ENCODE measurements at places on chromosomes 4 and X. TPM values are rescaled to one million over a fixed set of nuclear protein-coding genes. Genes with fewer than 3 reads are reported as not detected.

GRCh38 chrX:139202742-139203420 lies 327.7 kb upstream of the F9 start:
- DNase-seq, result no peak
- H3K36me3 ChIP-seq, result no peaks in the 10 kb centered on the region
- H3K27ac ChIP-seq, result no peak overlapping the region
- H3K4me1 ChIP-seq, result no peaks in the 10 kb centered on the region

DNA sequence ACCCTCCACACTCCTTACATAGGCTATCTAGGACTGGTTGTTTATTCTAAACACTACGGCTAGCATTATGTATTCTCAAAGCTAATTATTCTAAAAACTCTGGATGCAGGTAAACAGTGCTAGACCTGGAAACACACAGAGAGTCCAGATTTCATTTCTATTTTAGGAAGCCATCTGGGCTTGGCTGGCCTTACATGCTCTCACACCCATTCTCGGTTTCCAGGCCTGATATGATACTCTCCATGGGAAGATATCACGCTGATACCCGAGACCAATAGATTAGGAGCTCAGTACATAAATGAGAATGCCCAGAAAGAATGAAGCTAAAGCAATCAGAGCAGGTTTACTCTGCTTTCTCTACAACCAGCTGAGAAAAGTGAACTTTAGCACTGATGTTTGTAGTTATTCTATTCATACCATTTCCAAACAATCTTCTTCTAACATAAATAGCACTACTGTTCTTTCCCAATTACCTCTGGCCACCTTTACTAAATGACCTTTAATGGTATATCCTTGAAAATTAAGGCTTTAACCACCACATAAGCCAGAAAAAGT lies 973.3 kb downstream of the PCDH18 start:
- no peaks in the 10 kb centered on the region for H3K27me3 ChIP-seq
- H3K4me3 ChIP-seq, result no peak overlapping the region
- no peaks in the 10 kb centered on the region for H3K4me1 ChIP-seq
- H3K36me3 ChIP-seq, result no peaks in the 10 kb centered on the region
- H3K27ac ChIP-seq, result no peak overlapping the region

DNA sequence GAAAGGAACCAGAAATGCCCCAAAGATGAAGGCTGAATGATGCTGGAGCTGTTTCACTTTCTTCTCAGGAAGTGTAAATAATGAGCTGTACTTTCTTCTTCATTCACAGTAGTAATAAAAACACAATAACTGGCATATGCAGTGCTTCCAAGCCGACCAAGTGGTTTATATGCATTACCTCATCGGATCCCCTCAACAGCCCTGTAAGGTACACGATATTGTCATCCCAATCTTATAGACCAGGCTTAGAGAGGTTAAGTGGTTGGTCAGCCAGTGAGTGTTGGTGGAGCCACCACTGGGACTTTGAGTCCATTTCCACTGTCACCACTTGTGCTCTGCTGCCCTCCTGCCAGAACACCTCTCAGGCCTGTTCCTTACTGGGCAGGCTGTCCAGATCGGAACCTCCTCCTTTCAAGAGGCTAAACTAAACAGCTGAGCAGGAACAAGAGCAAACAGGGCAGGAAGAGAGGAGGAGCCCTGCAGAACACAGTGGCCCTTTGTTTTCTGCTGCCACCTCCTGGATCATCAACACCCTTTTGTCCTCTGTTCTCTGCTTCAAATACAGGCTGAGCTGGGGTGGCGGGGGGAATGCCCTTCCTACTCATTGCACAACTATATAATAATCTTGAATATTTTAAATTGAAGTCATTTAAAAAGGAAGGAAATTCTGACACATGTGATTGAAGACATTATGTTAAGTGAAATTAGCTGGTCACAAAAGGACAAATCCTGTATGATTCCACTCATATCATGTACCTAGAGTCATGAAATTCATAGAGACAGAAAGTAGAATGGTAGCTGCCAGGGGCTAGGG lies 112.5 kb upstream of the ATP6AP2 start:
- DNase-seq, result peak; percentile 73
- no peaks in the 10 kb centered on the region for H3K36me3 ChIP-seq
- H3K4me1 ChIP-seq, result peaks cover 32% of the 10 kb centered on the region
- H3K27me3 ChIP-seq, result no peaks in the 10 kb centered on the region
- peak overlapping the region; percentile 46 for H3K27ac ChIP-seq

HHIP gene
- total RNA-seq, result not detected
